Stimulated activated CD8-positive, alpha-beta memory T cell treated with anti-CD3 and anti-CD28 coated beads, Interleukin-4, amount 100 ng/mL, for 1 hour (primary cell): ENCODE measurements at places on chromosomes 1 and 21.

DNA sequence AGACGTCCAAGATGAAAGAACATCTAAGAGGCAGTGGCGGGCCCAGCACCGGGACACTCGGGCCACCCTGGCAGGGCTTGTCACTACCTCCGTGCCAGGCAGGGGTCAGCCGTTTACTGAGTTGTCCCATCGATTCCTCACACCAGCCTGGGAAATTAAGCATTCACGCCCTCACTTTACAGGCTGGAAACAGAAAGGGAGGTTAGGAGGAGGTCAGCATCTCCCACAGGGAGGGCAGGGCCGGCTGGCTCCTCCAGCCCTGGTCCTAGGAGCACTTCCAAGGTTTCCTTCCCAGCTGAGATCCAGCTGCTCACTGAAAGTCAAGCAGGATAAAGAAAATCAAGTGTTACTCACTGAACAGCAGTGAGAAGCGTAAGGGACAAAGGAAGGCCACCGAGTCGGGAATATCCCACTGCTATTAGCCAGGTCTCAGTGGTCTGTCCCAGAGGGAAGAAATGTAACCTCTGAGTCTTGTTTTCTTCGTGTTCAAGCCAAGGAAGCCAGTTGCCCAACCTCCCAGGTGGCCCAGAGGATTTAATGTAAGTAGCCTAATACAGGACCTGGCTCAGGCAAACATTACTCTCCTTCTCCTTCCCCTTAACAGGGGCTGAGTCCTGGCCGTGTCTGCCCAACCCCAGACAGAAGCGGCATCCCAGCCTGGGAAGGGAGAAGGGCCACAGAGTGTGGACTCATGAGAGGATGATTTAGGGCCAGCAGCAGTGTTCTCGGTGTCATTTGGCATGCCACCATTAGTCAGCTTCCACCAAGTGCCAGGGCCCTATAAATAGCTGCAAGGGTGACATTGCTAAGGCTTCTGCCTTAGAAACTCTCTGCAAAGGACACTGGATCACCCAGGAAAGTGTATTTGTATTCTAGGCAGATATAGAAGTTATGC, 203.1 kb upstream of the GALNT2 start:
- DNase-seq = no peak

DNA sequence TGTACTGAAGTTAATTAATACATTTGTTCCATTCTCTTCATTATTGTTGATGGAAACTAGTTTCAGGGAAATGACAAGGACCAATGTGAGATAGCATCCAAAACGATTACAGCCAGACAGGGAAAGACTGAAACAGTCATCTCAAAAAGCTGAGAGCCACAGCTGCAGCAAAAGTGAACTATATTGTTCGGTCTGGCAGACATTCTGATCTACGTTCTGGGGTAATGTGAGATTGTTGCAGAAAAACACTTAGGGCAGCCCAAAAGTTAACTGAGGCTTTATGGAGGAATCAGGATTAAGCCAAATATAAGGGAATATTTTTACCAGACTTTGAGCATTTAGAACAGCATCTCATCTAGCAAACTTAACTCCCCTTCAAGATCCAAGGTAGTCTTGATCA, 112.9 kb downstream of the LRRC40 start:
- no peak for DNase-seq

DNA sequence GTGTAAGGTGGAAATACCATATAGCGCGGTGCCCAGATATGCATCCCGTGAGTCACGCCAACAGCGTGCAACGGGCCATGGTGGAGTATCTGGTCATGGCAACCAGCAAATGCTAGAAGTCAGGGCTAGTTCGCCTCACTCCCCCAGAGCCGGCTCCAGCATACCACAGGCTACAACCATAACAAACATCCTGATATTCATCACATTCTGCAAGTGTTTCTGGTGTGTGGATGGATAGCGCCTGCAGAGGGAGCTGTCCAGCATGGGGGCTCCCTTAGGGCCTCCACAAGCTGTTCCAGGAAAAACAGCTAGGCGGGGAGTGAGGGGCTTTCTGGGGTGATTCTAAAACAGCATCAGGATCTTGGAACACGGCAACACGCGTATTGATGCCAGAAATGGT, 6.8 kb downstream of the C1orf198 start:
- no peak for DNase-seq

DNA sequence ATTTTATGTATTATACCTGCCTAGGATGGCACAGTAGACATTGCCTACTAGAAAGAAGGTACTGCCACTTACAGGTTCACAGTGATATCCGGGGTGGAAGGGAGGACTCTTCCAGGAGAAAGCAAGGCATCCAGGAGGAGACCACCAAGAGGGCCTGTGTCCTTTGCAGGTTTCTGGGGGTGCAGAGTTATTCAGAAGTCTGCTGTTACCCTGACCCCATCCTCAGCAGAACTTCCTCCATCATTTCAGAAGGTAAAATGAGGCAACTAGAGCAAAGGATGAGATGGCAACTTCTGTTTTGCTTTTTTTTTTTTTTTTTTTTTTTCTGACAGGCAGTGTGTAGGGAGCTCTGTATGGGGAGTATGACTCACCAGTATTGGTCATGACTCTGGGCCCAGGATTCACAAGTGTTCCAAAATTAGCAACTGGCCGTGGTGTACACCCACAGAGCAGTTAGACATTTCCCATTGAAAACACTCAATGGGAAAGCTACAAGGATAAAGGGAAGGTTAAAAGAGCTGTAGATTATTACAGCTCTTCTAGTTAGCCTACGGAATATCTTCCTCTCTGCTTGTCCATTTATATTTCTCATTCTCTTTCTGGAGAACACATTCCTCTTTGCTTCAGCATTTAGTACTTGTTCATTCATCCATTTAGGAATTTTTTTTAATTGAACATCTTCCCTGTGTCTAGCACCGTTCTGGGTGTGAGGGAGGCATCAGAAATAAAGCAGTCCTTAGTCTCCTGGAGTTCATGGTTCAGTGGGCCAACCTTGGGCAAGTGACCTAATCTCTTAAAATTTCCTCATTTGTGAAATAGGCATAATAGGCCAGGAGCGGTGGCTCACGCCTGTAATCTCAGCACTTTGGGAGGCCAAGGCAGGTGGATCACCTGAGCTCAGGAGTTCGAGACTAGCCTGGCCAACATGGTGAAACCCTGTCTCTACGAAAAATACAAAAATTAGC, 50.5 kb upstream of the PPP2R5A start:
- DNase-seq = no peak

DNA sequence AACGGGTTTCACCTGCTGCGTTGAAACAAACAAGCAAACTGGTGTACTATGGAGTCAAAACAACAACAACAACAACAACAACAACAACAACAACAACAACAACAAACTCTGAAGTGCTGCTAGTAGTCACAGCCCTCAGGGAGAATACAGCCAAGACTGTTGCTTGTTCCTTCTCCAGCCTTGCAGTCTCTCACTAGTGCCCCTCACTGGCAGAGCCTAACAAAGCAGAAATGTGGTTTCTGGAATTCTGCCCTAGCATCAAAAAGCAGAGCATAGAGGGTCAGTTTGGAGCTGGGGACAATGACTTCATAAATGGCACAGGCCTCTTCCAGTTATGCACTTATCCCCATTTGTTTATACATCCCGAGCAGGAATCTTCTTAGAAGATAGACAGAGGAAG, 187.4 kb downstream of the KCNK2 start:
- DNase-seq = no peak

DNA sequence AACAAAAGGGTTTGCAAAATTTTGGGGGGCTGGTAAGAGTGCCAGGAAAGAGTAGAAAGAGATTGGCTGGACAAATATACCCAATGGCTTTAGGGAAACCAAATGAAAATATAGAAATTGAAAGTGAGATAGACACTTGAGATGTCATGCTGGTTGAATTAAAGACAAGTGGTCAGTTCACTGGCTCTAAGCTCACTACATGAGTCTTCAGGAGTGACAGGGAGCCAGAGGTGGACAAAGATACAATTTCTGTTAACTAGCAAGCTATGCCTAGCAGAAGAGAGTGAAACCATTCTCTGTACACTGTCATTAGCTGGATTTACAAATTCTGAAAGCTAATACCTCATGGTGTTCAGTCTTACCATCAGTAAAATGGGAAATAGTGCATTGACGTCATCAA, 82.5 kb downstream of the TBX15 start:
- DNase-seq = no peak

- no peak for DNase-seq
These were observed 560 bp upstream of the CSDE1 start for GRCh38 chr1:114758256-114758832.

GRCh38 chr1:195664628-195665027, 943.6 kb downstream of the KCNT2 start:
- DNase-seq = no peak

DNA sequence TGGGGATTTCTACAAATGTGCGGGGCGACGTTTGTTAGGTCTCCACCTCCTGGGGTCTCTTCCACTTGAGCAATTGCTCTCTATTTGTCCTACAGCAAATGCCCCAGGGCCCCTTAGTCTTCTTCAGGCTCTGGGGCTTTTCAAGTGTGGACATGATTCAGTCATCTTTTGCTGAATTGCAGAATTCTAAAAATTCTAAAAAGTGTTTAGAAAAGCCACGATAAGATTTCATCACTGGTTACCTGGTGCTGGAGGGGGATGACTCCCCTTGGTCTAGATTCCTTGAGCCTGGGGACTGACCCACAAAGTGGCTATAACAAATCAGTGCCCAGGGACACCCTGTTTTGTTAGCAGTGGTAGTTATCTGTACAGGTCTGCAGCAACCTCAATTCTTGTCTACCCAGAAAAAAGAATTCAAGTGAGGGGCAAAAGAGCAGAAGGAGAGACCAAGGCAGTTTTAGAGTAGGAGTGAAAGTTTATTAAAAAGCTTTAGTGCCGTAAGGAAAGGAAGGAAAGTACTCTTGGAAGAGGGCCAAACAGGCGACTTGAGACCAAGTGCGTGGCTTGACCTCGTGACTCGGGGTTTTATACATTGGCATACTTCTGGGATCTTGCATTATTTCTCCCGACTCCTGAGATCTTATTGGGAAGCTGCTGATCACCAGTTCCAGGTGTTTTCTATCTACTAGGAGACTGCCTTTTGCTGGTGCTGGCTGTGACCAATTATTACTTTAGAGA, 25.2 kb downstream of the PROK1 start:
- DNase-seq = no peak

GRCh38 chr1:200872446-200873115, at the start of gene GPR25:
TSS of gene GPR25 (plus strand) at chr1:200872981. CDS start at chr1:200873038, 57 bp downstream.
- no peak for DNase-seq

DNA sequence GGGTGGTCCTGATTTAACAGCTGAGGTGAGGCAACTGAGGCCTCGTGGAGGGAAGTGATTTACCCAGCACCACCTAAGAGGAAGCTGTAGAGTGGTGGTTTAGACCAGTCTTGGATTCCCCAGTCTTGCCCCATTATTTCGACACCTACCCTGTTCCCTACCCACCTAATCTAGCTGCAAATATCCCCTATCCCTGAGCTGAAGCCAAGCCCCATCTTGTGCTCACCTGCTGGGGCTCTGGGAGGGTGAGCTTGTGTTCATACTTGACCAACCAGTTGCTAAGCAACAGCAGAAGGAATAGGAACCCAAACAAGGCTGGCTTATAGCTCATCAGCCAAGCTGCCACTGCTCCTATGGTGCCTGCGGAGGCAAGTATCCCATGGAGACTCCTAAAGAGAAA, 2.0 kb downstream of the TEX46 start:
- DNase-seq = no peak

- DNase-seq = no peak
These were observed 12.8 kb downstream of the ZNF687 start for GRCh38 chr1:151294742-151295462.

DNA sequence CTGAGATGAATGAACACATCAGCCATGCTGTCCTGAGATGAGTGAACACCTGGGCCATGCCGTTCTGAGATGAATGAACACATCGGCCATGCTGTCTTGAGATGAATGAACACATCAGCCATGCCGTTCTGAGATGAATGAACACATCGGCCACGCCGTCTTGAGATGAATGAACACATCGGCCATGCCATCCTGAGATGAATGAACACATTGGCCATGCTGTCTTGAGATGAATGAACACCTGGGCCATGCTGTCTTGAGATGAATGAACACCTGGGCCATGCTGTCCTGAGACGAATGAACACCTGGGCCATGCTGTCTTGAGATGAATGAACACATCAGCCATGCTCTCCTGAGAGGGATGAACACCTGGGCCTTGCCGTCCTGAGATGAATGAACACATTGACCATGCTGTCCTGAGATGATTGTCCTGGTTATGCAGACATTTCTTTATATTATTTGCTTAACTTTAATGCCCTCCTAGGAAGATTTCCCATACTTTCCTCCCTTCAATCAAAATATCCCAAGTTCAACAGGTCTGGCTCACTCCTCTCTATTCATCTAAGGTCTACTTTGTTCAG, 48.6 kb upstream of the COL6A1 start:
- no peak for DNase-seq

GRCh38 chr1:243539636-243540035, 283.8 kb downstream of the SDCCAG8 start:
- no peak for DNase-seq

DNA sequence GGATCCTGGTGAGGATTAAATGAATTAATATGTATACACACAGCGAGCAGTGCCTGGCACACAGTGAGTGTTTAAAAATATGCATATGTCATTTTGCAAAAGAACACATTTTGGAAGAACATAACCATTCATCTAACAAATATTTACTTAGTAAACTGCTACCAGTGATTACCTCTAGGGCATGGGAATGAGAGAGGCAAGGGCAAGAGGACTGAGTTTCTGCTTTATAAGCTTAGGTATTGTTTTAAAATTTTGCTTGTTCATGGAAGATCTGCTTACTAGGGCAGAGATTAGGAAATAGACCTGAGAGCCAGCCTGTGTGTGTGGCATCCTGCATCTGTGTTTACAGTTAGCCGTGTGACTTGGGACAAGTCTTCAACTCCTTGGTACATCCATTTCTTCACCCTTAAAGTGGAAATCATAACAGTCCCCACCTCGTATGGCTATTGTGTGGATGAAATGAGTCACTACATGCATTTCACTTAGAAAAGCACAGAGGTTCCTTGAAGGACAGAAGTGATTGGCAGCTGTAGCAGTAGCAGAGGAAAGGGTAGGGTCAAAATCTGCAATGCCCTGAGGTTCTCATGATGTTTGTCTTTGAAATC, 198.5 kb upstream of the FMN2 start:
- DNase-seq = no peak

DNA sequence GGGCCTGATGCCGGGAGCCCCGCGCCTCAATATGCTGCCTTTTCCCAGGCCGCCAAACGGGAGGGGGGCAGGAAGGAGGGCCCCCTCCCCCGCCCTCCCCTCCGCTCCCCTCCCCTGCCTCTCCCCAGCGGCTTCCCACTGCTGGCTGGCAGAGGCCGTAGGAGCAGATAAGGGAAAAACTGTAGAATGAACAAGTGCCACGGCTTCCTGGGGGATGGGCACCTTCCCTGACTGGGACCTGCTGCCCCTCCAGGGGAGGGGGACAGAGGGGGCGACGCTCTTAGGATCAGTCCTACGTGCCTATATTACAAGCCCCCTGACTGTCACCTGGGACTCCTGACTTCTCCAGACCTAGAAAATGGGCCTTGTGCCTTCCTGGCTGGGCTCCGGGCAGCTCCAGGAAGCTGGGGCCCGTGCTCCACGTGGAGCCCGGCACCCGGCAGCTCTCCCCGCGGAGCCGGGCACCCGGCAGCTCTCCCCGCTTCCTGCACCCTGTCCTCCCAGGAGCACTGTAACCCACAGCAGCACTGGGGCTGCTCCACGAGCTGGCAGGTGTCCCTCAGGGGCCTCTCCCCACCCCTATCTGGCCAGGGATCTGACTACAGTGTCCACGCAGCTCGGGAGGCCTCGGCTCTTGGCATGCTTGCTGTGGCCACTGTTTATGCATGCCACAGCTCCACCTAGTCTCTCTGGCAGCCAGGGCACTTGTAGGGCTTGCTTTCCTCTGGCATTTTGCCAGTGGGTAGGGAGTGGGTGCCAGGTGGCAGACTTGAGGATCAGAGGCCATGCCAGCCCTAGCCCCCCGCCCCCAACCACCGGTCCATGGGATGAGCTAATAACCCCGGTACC, 674 bp upstream of the HES5 start:
- DNase-seq = no peak

- no peak for DNase-seq
These were observed 51.1 kb downstream of the LRRC8D start for GRCh38 chr1:89871768-89872473.
